HT1080 (cell line): ENCODE measurements at places on chromosomes 2 and 18.
A peak's percentile ranks its signal among the peaks of the same experiment; 100 is the strongest.

DNA sequence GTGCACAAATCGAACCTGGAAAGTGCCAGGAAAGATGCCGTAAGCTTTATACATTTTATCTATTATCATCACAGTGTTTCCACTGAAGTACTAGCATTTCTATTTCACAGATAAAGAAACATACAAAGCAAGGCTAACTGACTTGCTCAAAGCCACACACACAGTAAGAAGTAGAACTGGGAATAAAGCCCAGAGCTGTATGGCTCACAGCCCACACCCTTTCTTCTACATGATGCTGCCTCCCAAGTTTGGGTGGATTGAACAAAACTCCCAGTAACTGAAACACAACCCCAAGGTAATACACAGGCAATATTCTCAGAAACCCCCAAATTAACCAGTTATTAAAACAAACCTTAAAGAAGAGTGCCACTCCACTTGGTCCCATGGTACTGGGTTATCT lies 11.2 kb downstream of the SAP130 start:
- DNase-seq, result no peak

DNA sequence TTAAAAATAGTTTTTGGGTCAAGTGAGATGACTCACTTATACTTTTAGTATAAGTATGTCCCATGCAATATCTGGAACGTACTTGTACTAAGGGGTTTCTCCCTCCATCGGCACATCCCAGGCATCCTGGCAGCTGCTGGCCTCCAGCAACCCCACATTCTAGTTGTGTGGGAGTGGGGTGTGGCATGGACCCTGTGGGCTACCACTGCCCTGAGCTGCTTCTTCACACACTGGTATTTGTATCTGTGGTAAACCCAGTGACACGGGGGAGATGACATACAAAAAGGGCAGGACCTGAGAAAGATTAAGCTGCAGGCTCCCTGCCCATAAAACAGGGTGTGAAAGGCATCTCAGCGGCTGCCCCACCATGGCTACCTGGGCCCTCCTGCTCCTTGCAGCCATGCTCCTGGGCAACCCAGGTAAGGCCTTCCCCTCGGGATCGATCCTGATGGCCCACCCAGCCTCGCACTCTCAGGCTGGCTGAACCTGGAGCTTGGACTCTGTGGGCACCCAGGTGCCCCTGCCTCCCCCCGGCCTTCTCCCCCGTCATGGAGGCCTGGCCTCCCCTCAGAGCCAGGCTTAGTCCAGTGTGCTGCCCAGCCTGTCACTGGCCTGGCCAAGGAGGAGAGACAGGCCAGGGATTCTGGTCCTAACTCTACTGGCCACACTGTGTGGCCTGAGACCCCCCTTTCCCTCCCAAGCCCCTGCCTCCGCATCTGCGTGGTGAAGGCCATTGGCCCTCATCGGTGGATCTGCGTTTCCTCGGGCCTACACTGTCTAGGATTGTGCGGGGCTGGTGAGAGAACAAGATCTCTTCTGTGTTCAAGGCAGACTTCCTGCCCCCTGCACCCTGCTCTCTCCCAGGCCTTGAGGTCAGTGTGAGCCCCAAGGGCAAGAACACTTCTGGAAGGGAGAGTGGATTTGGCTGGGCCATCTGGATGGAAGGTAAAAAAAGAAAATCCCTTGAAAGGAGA lies at the start of gene GNLY:
Gene GNLY (plus strand): TSS at position 307 of the 974 bp plus-strand sequence. CDS start 61 bp downstream, at position 368.
- DNase-seq, result no peak

- DNase-seq, result no peak
Observed at GRCh38 chr18:43034683-43035500, 80.6 kb downstream of the RIT2 start.

DNA sequence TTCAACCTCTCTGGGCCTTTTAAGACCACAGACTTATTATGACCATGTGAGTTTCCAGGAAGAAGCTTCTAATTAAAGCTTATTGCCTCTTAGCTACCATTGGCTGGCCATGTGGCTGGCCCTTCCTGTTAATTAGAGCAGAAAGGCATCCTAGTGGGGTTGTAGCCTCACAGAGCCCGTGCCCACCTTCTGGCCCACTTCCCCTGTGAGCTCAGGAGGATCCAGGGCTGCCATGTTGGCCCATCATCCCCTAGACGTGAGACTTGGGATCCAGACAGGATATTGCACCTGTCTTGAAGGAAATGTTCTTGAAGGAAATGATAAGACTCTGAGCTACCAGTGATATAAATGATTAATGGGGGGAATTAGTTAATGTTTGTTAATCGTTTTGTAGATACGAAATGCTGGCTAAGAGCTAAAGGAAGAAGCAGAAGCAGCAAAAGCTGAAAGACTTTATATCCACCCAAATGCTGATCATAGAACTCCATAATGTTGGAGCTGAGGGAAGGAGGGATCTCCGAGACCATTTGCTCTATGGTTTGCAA lies 255.4 kb downstream of the CLIP4 start:
- no peak for DNase-seq

DNA sequence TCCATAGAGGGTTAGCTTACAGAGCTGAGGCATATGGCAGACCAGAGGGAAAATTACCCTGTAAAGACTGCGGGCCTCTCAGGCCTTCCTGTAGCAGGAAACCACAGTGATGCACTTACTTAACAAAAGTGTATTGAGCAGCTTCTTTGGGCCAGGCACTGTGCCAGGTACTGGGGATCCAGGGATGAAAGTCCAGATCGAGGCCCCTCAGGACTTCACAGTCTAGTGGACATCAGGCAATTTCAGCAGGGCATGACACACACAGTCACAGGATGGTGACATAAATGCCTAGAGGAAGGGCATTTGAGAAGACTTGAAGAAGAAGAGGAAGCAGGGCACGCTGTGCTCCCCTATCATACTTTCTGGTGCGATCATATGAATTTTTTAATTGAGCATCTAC lies 71.7 kb downstream of the MARCO start:
- no peak for DNase-seq

DNA sequence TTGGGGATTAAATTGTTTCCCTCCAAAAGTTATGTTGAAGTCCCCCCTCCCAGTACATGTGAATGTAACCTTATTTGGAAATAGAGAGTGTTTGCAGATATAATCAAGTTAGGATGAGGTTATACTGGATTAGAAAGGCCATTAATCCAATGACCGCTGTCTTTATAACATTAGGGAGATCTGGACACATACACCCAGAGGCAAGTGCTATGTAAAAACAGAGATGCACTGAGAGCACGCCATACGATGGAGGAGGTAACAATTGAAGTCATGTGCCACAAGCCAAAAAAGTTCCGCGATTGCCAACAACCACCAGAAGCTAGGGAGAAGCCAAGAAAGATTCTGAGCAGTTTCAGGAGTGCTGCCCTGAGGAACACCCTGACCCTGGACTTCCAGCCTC lies 153.3 kb downstream of the RNF144A start:
- no peak for DNase-seq

- DNase-seq, result peak; percentile 52
Observed at GRCh38 chr2:216066230-216066629, 15.4 kb downstream of the PECR start.

- DNase-seq, result no peak
Observed at GRCh38 chr18:42025491-42025890, 70.5 kb downstream of the PIK3C3 start.

GRCh38 chr2:201978986-201979385 lies 54.7 kb upstream of the FZD7 start:
- no peak for DNase-seq
